ENCODE measurements at places on chromosomes 4 and X. TPM values are rescaled to one million over a fixed set of nuclear protein-coding genes. Genes with fewer than 3 reads are reported as not detected.

FATE1 gene
- not detected for total RNA-seq

SSR4 gene
- 299 TPM for total RNA-seq

GRCh38 chr4:140372751-140373327 lies 607 bp upstream of the SCOC start:
- DNase-seq: no peak
- H3K36me3 ChIP-seq: no peaks in the 10 kb centered on the region
- H3K4me1 ChIP-seq: peaks cover 39% of the 10 kb centered on the region
- peak overlapping the region; percentile 73 for H3K27ac ChIP-seq

DNA sequence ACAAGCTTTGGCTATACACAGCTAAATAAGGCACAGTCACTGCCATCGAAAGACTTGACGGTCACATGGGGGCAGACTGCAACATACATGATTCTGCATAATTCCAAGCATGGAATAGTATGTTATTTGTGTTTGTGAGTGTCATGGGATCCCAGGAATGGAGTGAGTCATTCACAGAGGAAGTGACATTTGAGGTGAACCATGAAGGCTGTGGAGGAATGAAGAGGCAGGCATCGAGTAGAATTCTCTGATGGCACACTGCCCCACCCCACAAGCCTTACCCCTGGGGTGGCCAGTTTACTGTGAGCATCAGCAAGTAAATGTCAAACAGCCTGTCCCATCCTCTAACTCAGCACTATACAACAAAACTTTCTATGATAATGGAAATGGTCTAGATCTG lies 619.7 kb downstream of the MID1IP1 start:
- H3K27me3 ChIP-seq: no peaks in the 10 kb centered on the region
- H3K27ac ChIP-seq: no peak overlapping the region
- no peak for DNase-seq
- no peaks in the 10 kb centered on the region for H3K36me3 ChIP-seq

DNA sequence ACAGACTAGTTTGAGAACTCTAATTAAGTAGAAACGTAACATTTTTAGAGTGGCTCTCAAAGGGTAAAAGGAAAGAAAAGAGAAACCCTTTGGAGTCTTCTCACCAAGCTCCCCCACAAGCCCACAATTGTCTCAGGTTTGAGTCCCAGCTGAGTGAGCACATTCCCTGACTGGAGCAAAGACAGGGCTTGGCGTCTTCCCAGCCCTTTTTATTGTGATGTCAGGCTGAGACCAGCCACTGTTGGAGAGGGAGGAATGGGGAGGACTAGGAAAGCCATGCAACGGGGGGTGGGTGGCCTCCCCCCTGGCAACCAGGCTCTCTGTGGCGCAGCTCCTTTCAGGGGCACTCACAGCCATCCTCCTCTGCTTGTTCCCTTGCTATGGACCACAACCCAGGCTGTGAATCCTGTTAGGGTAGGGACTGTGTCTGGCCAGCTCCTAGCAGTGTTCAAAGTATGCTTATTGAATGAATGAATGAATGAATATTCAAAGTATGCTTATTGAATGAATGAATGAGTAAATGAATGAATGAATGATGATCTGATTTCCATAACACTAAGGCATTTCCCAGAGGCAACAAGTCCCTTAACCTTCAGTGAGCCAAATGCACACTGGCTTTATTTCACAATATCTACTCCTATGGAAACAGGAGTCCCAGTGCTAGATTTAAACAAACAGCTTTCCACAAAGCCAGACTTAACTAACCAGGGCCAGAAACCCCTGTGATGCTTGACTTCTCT lies 413.3 kb downstream of the MID1IP1 start:
- no peaks in the 10 kb centered on the region for H3K36me3 ChIP-seq
- no peaks in the 10 kb centered on the region for H3K27me3 ChIP-seq
- no peak overlapping the region for H3K4me3 ChIP-seq
- no peak overlapping the region for H3K27ac ChIP-seq
